ENCODE measurements at places on chromosomes 5 and 9.

DNA sequence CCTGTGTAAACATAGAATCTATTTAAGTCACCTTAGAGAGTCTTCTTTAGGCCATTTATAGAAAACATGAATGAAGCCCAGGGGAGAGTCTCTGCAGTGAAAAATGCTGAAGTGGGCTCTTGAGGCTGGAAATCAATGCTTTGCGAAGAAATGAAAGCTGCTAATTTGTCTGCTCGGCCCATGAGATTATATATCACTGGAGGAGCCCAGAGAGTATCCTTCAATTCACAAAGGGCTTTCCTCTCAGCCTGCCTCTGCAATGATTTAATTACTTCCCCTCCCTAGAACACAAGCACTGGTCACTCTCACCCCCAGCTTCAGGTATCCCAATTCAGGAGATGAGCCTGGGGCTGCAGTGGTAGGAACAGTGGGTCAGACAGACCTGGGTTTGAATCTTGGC, 8.2 kb upstream of the DRD1 start:
- DNase-seq, result no peak

DNA sequence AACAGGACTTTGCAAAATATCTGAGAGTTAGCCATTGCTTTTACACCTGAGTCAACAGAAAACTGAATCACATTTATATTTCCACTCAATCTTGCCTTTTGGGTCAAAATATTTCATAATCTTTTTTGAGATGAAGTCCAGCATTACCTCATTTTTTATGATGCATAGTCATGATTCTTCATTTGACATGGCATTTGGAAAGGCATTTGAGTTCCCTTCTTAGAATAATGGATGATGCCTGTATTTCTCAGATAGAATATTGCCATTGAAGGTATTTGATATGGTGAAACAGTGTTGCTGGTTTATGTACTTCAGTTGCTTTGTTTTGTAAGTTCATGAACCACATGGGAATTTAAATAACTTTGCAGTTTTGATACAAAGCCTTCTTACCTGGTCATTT, 180.4 kb downstream of the PRR16 start:
- DNase-seq, result no peak

DNA sequence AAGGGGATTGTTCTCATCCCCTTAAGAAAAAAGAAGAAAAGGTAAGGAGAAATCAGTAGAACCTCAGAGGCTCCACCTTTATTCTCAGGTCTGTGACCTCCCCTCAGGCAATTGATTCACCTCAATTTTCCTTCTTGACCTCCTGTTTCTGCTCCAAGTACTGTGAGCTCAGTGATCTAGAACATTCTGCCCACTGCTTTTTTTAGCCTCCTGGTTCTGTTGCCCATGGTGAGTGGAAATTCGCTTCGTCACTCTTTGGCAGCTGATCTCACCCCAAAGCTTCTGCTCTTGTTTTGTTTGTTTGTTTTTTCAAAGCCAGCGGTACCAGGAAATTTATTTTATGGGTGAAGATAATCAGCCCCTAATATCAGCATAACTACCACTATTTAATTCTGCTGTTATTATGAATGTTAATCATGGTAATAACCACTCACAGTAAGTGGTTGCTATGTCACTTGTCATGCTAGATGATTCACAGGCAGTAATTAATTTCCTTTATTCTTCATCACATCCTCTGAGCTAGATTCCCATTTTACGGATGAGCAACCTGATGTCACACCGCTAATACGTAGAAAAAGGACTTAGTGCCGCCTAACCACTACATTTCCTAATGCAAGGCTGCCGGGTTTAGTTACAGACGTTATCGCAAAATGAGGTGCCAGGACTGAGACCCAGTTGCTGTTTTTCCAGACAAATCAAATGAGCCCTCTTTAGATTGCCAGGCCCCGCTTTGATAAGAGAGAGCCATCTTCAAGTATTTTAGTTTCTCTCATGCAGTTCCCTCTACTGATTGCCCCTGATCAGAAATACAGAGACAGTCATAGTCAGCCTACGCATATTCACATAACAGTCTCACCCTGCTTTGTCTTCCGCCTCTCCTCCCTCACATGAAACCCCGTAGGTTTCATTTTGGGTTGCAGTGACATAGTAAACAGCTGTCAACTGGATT, 78.2 kb downstream of the CYFIP2 start:
- DNase-seq, result no peak

GRCh38 chr5:11305245-11305644, 544.2 kb upstream of the DAP start:
- DNase-seq, result no peak

DNA sequence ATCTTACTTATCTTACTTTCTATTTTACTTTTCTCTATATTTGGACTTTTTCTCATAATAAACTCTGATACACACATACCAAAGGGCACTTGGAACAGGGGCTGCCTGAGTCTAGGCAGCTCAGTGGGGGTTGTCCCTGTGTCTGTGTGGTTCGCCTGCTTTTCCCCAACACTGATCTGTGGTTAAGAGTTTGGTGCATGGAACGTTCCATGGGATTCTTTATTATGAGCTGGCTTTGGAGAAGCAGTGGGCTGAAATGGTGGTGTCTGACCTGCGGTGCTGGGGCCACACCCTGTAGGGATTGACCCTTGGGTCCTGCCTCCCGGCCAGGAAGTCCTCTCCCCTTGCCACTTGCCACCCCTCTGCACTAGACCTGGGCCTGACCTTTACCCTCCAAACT, 47.4 kb downstream of the ANKRD33B start:
- DNase-seq, result no peak

DNA sequence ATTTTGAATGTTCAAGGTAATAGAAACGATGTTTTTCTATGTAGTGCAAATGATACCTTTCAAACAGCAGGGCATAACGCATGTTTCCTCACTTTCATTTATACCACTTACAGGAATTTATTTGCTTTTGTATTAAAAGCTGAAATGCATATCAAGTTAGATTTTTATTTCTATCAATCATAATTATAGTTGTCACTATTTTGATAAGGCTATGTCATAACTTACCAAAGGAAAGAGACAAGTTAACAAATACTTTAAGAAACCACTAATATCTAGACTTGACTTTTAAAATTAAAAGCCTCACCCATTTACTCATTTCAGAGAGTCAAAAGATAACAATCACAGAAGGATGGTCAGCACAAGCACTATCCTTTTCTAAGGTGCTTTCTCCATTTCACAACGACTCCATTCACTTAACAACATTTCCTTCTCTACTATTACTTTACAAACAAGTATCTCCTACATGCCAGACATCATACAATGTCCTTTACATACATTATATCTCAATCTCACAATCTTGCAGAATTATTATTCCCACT, 12.6 kb downstream of the ERP44 start:
- DNase-seq, result no peak
